ENCODE measurements at places on chromosomes 4 and X. TPM values are rescaled to one million over a fixed set of nuclear protein-coding genes. Genes with fewer than 3 reads are reported as not detected.

DNA sequence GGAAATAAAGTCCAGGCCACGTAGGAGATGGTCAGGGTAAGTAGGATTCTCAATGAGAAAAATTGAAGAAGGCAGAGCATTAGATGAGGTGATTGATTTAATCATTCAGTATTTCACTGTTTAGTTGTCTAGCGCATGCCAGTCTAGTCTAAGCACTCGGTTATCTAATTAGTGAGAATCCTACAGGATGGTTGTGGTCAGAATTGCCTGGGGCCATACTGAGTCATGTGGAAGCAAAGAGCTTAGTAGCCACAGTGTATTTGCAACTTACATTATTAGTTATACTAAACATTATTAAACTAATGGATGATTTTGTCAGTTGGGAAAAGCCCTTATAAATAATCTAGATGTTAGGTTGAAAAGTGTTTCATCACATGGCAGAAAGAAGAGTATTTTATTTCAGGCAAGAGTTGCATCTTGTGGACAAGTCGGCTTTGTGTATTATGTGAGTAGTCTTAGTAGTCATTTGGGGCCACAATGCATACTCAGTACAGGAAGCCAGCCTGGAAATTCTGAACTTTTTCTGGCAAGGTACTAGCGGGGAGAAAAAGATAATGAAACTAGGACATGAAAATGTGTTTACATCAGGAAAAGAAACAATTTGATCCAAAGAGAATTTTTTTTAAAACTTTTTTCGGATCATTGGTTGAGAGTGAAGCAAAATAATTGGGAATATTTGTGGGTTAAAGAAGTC, 31.9 kb downstream of the CPEB2 start:
- DNase-seq, result no peak

DNA sequence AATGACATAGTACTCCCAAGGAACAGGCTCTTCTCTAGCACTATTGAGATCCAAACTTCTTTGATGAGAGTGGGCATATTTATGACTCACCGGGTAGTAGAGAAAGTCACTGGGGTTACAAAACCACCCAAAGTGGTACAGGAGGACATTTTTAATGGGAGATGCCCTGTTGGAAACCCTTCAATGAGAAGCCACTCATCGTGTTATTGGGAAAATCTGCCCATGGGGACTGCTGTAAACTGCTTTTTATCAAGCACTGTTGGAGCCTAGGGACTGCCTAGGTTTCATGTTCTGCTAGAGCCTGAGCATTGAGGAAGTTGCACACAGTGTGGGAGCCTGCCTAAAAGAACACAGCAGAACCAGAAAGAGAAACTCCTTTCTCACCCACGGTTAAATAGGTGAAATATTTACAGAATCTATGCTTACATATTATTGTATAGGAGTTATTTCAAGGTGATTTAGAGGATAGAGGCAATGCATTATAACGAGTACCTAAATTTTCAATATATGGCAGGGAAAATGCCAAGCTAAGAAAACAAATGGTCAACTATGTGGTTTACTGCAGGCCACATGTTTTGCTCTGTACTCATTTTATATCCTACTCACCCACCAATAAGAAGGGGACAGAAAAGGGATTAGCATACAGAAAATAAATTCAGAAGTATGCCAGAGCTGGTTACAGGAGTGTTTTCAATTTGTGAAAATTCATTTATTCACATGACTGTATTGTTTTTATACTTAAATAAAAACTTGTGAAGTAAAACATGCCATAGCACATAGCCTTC, 559.1 kb downstream of the FSTL5 start:
- no peak for DNase-seq

GRCh38 chrX:149467920-149468319, 37.2 kb downstream of the IDS start:
- no peak for DNase-seq

DNA sequence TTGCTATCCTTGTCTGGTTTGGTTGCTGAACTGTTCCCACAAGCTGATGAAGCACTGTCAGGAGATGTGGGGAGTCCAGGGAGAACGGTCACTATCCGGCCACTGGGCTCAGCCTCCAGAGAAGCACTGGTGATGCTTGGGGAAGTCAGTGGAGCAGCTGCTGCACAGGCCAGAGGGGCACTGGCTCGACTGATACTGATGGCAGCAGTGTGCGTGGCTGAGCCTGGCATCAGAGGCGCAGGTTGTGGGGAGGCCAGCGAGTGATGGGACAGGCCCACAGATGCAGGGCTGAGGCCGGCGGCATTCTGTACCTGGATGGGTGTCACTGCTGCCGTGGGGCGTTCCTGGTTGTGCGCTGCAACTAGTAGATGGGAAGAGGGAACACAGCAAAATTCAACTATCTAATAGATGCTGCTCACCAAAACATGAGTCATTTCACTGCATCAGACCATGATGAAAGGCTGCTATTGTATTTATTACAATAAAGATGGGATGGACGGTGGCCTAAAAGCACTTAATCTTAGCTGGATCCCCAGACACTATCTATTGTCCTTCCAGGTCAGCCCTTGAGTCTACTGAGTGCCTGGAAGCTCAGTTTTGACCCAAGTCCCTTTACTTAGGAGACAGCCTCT, 106.3 kb upstream of the CBR4 start:
- DNase-seq, result no peak

DNA sequence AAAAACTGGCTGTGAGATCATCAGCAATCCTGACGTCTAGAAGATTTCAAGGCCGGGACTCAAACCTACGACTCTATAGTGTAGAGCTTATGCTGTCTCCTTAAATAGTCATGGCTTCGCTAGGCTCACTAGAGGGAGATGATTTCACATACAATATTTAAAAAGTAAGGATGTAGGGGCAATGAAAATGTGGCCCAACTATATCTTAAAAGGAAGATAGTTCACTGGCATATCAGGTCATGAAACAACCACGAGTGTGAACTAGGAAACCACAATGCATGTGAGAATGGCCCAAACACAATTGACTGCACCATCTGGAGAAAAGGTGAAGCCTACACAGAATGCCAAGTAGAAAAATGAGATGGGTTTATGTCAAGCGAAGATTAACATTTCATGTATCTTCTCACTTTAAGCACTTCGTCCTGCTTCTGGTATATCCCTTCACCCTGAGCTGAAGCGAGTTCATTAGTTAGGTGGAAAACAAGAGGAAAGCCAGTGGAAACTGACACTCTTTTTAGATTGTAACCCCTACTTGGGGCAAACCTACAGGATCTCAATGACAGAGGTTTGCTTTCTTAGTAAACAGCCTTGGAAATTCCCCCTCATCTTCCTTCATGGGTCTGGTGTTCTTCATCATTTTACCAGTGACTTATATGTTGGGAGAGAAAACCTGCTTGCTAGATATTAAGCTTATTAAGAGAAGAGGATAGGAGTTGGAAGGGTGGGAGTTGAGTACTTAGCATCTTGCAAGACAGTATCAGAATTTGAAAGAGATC, 17.4 kb downstream of the FAM9C start:
- no peak for DNase-seq

PDZD4 gene
- polyA plus RNA-seq, result 6.8 TPM
